ENCODE measurements at places on chromosomes 6 and 20.

GRCh38 chr6:152509916-152510315 lies 127.2 kb downstream of the SYNE1 start:
- no peak for DNase-seq

- peak; percentile 73 for DNase-seq
These were observed 26.8 kb downstream of the MANBAL start for GRCh38 chr20:37316116-37316774.

DNA sequence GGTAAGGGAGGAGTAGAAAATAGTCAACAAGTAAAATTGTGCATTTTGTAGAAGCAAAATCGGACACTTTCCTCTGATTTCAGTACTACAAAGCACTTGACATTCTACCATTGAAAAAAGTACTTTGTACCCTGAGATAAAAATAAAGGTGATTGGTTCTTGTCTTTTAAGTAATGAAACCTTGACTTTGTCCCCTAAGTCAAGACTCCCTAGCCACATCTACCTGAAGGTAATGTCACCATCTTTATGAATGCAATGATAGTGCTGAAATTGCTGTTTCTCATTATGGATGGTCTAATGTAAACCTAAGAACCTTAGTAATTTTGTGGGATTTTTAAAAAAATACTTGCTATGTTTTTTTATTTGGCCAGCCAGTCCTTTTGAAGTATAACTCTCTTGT lies 2.4 kb upstream of the MAN1A1 start:
- no peak for DNase-seq

DNA sequence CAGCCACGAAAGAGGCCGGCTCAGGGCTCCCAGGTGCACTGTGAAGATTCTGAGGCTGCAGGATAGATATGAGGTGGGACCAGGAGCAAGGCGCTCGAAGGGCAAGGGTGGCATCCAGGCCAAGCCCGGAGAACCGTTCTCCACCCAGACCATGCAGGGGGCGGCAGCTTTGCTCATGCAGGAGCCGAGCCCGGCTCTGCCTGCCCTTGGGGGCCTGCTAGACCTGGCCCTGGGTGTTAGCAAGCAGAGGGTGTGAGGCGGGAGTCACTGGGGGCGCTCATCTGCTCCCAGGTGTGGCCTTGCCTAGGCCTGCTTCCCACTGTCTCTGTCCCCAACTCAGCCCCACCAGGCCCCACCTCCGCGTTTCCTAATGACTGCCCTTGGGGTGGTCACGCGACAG lies 59.4 kb downstream of the WDR27 start:
- DNase-seq, result no peak

DNA sequence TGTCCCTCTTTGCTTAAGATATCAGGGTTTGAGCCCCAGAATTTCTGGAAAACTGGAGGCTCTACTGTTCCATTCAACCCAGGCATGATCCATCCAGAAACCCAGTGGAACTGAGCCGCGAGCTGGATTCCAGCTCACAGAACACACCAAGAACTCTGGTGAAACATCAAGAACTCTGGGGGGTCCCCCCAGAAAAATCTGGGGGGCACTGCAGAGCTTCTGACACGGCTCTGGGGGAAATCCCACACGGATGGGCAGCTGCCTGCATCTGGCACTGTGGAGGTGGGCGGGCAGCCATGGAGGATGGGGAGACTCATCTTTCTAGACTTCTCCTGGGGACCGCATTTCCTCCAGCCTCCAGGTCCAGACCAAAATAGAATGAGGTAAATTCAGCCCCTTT lies 51.0 kb downstream of the BMP7 start:
- no peak for DNase-seq

DNA sequence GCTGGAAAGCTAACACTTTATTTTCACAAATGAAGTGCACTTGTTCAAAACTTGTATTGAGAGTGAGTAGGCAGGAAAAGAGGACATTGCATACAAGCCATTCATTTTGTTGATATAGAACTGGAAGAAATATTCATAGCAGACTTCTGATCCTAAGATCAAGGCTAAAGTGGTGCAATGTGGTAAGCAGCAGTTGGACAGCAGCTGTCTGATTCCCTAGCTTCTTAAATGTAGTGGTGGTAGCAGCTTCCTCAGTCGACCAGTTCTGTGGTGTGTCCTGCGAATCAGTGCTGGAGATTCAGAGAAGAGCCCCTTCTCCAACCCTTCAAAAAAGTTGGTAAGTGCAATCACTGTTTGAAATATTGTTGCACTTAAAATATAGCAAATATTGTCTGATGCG lies 281.7 kb upstream of the GJE1 start:
- no peak for DNase-seq

DNA sequence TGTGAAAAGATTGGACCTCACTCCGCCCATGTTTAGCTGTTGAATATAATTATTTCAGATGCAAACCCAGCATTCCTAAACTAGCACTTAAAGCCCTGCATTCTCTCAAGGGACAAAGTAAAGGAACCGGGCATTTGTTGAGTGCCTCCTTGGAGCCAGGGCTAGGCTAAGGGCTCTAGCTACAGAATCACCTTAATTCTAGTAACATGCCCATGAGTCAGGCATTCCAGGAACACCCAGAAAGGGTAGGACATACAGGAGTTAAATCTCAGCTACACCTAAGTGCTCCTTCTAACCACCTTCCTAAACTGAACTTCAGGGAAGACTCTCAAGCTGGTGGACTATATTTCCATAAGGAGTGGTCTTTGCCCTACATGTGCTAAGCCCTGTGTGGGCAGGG lies 89.4 kb downstream of the SLC24A3 start:
- no peak for DNase-seq

GRCh38 chr6:30766461-30767157 lies 22.3 kb upstream of the IER3 start:
- no peak for DNase-seq

GRCh38 chr6:69861986-69862385 lies 4.4 kb upstream of the COL19A1 start:
- no peak for DNase-seq

GRCh38 chr20:59151820-59152219 lies 11.8 kb upstream of the ZNF831 start:
- no peak for DNase-seq

DNA sequence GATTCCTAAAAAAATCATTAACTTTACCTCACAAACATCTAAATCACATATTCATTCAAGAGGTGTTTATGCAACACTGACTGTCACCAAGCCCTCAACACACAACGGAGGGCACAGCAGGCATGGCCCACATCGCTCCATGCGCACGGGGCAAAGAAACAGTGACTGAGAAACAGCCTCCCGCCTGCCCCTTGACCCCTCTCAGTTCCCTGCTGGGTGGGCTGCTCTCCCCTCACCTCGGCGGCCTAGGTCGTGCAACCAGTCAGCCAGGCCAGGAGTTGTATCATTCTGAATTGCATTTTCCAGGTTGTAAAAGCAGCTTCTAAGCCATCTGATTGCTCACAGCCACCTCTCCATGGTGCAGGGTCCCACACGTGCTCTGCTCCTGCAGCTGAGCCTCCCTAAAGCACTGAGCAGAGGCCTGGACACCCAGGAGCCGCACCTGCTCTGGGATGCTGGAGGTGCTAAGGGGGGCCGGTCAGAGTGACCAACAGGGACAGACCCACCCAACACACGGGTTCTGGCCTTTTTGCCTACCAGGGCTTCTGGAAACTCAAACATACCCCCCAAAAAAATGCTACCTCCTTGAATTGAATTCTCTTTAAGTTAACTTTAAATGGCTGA lies 37.9 kb downstream of the TAF4 start:
- peak; percentile 76 for DNase-seq

- no peak for DNase-seq
These were observed 64.9 kb upstream of the SULF2 start for GRCh38 chr20:47850146-47850545.

GRCh38 chr20:57609086-57609841 lies 11.0 kb downstream of the ZBP1 start:
- no peak for DNase-seq

DNA sequence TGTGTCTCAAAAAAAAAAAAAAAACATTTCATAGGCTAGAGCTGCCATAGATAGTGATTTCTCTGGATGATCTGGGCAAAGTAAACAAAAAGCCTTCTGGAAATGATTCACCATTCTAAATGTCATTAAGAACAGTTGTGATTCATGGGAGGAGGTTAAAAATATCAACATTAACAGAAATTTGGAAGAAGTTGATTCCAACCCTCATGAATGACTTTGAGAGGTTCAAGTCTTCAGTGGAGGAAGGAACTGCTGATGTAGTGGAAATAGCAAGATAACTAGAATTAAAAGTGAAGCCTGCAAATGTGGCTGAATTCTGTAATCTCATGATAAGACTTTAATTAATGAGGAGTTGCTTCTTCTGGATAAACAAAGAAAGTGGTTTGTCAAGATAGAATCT lies 26.8 kb upstream of the MMP24 start:
- no peak for DNase-seq

DNA sequence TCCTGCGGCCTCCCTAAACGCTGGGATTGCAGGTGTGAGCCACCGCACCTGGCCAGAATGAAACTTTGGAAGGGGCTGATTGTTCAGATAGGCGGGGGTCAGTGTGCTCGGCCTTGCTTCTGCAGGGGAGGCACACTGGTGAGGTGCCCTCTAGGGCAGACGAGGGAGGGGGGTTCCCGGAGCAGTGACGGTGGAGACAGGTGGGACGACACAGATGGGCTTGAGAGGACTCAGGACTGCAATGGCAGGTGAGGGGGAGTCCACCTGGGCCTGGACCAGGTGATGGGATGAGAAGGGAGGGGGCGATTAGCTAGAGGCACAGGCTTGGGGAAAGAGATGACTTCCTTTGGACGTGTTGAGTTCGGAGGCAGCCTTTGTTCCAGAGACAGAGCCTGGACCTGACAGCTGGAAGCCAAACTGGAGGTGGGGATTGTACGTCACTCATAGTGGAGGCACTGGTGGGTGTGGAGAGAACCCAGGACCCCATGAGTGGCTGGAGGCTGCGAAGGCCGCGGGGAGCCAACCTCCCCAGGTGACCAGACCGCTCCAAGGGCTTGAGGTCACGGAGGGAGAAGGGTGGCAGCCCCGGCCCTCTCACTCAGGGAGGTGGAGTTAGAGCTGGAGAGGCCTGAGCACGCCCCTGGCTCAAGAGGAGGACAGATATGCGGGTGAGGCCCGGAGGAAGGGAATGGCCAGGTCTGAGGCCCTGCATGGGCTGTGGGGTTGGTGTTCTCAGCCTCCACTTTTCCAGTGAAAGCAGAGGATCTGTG lies 10.5 kb upstream of the MAP1LC3A start:
- no peak for DNase-seq

DNA sequence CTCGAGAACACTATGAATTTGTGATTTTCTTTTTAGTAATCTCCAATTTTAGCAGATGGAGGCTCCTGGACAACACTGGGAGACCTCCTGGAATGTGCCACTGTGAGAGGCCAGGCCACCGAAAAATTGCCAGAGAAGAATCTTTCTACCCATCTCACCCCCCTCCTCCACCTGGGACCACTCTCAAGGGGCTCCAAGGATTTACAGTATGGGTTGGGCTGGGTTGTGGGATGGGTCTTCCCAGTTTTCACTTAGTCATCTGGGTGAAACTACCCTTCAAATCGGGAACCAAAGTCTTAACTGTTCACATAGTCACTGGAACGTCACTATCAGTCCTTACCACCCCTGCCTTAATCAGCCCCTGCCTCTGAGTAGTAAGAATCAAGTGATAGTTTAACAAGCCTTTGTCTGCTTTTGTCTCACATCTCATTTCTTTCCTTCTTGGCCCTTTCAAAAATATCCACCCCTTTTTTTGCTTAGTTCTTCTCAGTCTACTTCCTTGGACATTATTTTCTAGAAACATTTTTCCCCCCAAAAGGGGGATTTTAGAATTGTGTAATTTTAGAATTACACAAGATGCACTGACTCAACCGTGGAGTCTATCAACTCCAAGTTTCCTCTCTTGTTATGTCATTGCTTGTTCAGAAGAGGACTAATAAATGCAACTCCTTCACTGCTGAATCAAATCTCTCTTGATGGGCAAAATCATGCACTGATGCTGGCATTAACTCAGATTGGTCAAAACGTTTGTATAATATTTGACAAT lies 148.2 kb upstream of the MOCS1 start:
- DNase-seq, result no peak

GRCh38 chr20:17029698-17030097 lies 197.1 kb upstream of the PCSK2 start:
- DNase-seq, result no peak
